ENCODE measurements at places on chromosomes 13 and 19. TPM values are rescaled to one million over a fixed set of nuclear protein-coding genes. Genes with fewer than 3 reads are reported as not detected.

- no peak for DNase-seq
- no peak overlapping the region for H3K27ac ChIP-seq
- H3K4me3 ChIP-seq = no peak overlapping the region
- H3K27me3 ChIP-seq = no peaks in the 10 kb centered on the region
Measured at GRCh38 chr13:57450356-57450755, 181.2 kb upstream of the PCDH17 start.

DNA sequence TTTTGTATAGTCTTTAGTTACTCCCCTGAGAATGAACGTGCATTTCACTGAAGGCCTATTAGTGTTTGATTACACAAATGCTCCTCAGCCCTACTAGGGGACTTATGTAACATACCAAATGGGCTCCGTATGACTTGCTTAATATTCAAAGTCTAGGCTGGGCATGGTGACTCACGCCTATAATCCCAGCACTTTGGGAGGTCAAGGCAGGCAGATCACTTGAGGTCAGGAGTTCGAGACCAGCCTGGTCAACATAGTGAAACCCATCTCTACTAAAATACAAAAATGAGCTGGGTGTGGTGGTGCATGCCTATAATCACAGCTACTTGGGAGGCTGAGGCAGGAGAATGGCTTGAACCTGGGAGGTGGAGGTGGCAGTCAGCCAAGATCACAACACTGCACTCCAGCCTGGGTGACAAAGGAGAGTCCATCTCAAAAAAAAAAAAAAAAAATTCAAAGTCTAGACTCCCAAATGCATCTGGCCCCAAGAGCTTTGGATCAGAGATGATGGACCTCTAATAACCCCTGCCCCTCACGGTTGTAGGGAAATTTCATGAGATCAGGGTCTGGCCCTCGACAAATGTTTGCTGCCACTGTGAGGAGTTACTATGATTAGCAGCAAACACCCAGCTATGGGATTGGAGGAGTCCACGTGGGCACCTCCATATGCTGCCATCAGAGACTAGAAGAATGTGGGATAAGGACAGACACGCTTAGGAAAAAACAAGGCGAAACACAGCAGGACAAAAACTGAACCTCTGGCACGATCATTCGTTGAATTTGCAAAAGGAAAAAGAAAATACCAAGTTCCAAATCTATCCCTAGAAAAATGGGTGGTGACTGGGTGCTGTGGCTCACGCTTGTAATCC lies 4.6 kb downstream of the FBXO17 start:
- no peak overlapping the region for H3K4me3 ChIP-seq
- no peaks in the 10 kb centered on the region for H3K4me1 ChIP-seq
- DNase-seq = no peak
- no peaks in the 10 kb centered on the region for H3K27me3 ChIP-seq

GRCh38 chr13:99619207-99619606 lies 117.9 kb downstream of the TM9SF2 start:
- no peaks in the 10 kb centered on the region for H3K36me3 ChIP-seq
- H3K4me1 ChIP-seq = no peaks in the 10 kb centered on the region
- no peak for DNase-seq
- H3K27me3 ChIP-seq = no peaks in the 10 kb centered on the region
- H3K4me3 ChIP-seq = no peak overlapping the region
- no peak overlapping the region for H3K27ac ChIP-seq

GRCh38 chr13:107834717-107835116 lies 380.6 kb downstream of the LIG4 start:
- no peaks in the 10 kb centered on the region for H3K36me3 ChIP-seq
- H3K4me1 ChIP-seq = no peaks in the 10 kb centered on the region
- H3K27me3 ChIP-seq = no peaks in the 10 kb centered on the region
- H3K4me3 ChIP-seq = no peak overlapping the region
- DNase-seq = no peak

GRCh38 chr13:53010374-53011105 lies 18.1 kb upstream of the OLFM4 start:
- no peak overlapping the region for H3K4me3 ChIP-seq
- DNase-seq = no peak
- H3K4me1 ChIP-seq = no peaks in the 10 kb centered on the region
- H3K36me3 ChIP-seq = no peaks in the 10 kb centered on the region
- H3K27me3 ChIP-seq = no peaks in the 10 kb centered on the region

The CLEC4M gene
- total RNA-seq = not detected

The SBK3 gene
- not detected for total RNA-seq

Measured in naive thymus-derived CD4-positive, alpha-beta T cell (primary cell).